ENCODE measurements at places on chromosomes 3 and 15. TPM values are rescaled to one million over a fixed set of nuclear protein-coding genes. Genes with fewer than 3 reads are reported as not detected.

The ITPKA gene
- not detected for total RNA-seq

DNA sequence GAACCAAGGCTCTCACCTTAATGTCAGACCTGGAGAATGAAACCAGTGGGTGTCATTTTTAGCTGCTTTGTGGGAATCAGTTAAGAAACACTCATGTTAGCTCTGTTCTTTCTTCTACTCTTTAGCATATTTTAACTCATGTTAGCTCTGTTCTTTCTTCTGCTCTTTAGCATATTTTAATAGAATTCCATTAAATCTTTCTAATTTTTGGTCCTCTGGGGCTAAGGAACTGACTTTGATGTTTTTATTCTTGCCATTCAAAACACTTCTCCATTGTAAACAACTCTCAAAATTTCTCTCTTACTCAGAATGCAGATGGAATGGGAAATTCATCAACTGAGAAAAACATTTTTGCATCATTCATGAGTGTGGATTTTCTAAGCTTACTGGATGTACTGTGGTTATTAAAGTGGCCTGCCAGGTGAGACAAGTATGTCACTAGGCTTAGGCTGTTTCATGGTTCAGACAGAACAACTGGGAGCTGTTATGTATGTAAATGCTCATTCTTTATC is 680.6 kb downstream of the ROBO2 start:
- H3K36me3 ChIP-seq = no peaks in the 10 kb centered on the region
- no peaks in the 10 kb centered on the region for H3K4me1 ChIP-seq
- H3K27ac ChIP-seq = no peak overlapping the region
- no peak for DNase-seq

The P3H2 gene
- total RNA-seq = 29.9 TPM

The SLCO2A1 gene
- total RNA-seq = 6.1 TPM

GRCh38 chr3:46670891-46671427 is 22.5 kb downstream of the ALS2CL start:
- no peak overlapping the region for H3K4me3 ChIP-seq
- H3K36me3 ChIP-seq = no peaks in the 10 kb centered on the region
- peaks cover 5% of the 10 kb centered on the region for H3K4me1 ChIP-seq

GRCh38 chr15:77519540-77519939 is 98.9 kb downstream of the HMG20A start:
- no peaks in the 10 kb centered on the region for H3K4me1 ChIP-seq
- peak; percentile 18 for DNase-seq
- no peaks in the 10 kb centered on the region for H3K27me3 ChIP-seq
- H3K4me3 ChIP-seq = no peak overlapping the region

The SLC24A5 gene
- total RNA-seq = 0.36 TPM

The IL20RB gene
- total RNA-seq = 0.54 TPM

The ERICH6 gene
- not detected for total RNA-seq

DNA sequence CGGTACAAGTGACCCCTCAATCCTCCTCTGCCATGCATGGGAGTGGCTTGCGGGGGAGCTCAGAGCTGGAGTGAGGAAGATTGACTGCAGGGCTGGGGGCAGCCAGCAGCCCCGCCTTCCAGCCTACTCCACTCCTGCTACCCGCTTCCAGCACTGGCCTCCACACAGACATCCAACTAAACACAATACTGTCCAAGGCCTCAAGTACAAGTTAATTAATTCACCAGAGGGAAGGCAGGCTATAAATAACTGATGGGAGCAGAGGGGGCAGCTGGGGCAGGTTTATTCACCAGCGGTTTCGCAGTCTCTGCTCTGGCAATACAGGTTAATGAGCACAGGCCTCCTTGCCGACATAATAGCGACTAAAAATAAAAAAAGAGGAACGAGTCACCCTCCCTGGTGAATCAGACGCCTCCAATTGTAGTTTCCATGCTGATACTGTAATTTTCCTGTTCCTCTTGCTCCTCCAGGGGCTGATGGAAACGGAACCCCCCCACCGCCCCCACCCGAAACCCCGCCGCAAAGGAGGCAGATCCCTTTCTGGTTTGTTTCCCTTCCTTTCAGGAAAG is 166.4 kb upstream of the TLE3 start:
- H3K4me1 ChIP-seq = no peaks in the 10 kb centered on the region
- peak overlapping the region; percentile 74 for H3K27ac ChIP-seq
- peak; percentile 84 for DNase-seq
- no peak overlapping the region for H3K4me3 ChIP-seq

GRCh38 chr3:114323546-114324254 is 29.9 kb downstream of the TIGIT start:
- no peak overlapping the region for H3K4me3 ChIP-seq
- H3K27me3 ChIP-seq = no peaks in the 10 kb centered on the region
- H3K27ac ChIP-seq = no peak overlapping the region
- no peaks in the 10 kb centered on the region for H3K4me1 ChIP-seq

The GOLGA8J gene
- total RNA-seq = not detected

The PRR20G gene
- not detected for total RNA-seq

DNA sequence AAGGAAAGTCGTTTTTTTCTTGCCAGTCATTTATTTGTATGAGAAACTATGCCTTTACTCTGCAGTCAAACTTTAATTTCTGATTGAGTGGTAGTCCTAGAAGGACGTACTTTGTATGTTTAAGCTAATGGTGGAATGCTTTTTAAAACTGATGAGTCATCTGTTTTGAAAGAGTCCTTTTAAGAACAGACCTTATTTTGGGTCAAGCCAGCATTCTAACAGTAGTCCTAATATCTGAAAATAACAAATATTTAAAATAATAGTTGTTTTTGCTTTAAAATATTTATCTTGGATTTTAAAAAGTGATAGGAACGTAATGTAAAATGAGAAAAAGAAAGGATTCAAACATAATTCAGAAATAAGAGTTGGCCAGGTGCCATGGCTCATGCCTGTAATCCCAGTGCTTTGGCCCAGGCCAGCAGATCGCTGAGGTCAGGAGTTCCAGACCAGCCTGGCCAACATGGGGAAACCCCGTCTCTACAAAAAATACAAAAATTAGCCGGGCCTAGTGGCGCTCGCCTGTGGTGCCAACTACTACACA is 1.3 kb upstream of the LRRC58 start:
- peaks cover 35% of the 10 kb centered on the region for H3K4me1 ChIP-seq
- no peak overlapping the region for H3K4me3 ChIP-seq
- DNase-seq = peak; percentile 67
- H3K36me3 ChIP-seq = no peaks in the 10 kb centered on the region
- H3K27ac ChIP-seq = peak overlapping the region; percentile 95
- no peaks in the 10 kb centered on the region for H3K27me3 ChIP-seq

The SNX22 gene
- total RNA-seq = 0.83 TPM

- peaks cover 47% of the 10 kb centered on the region for H3K36me3 ChIP-seq
- DNase-seq = no peak
- H3K4me3 ChIP-seq = no peak overlapping the region
Observed at GRCh38 chr15:80951941-80952340, 37.7 kb downstream of the MESD start.

GRCh38 chr3:30626443-30627180 is 20.2 kb downstream of the TGFBR2 start:
- no peak overlapping the region for H3K4me3 ChIP-seq
- H3K36me3 ChIP-seq = no peaks in the 10 kb centered on the region
- H3K4me1 ChIP-seq = peaks cover 85% of the 10 kb centered on the region
- H3K27me3 ChIP-seq = no peaks in the 10 kb centered on the region
- H3K27ac ChIP-seq = peak overlapping the region; percentile 41

The CDC25A gene
- not detected for total RNA-seq

The AGBL1 gene
- total RNA-seq = not detected

The PPP1R14D gene
- not detected for total RNA-seq

DNA sequence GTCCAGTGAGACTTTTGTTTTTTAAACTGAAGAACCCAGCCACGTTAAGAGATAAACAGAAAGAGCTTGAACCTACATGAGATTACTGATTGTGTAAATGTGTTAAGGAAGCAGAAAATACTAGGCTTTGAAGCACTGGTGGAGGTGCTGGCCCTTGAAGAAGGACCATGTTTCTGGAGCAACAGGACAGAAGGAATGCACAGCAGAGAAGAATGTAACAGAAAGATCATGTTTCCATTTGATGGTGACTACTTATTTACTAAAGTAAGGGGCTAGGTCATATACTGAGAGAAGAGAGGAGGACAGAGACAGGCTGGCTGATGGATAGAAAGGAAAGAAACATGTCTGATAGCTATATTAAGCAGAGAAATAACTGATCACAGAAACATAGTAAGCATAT is 88.8 kb downstream of the CLASP2 start:
- no peaks in the 10 kb centered on the region for H3K4me1 ChIP-seq
- H3K4me3 ChIP-seq = no peak overlapping the region
- no peaks in the 10 kb centered on the region for H3K36me3 ChIP-seq
- H3K27ac ChIP-seq = no peak overlapping the region
- no peaks in the 10 kb centered on the region for H3K27me3 ChIP-seq

DNA sequence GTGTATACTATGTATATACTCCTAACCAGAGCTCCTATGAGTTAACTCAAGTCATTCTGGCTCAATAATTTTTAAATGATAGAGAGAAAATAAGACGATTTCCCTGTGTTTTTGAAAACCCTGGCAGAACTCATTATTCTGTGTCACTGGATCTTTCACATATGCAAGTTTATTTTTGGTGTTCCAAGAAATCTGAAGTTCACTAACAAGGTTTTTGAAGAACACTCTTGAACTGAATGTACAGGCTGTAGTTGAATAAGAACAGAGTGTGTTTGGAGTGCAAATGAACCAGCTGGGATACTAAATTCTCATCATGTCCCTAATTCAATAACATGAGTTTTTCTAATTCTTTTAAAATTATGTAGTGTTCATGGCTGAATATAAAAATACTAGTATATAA is 466.9 kb upstream of the SUCLG2 start:
- H3K27me3 ChIP-seq = no peaks in the 10 kb centered on the region
- H3K4me1 ChIP-seq = no peaks in the 10 kb centered on the region
- no peak overlapping the region for H3K4me3 ChIP-seq
- DNase-seq = no peak

- H3K36me3 ChIP-seq = no peaks in the 10 kb centered on the region
- H3K27ac ChIP-seq = peak overlapping the region; percentile 39
- no peak overlapping the region for H3K4me3 ChIP-seq
- H3K4me1 ChIP-seq = peaks cover 33% of the 10 kb centered on the region
- DNase-seq = peak; percentile 70
Observed at GRCh38 chr3:186209810-186210752, 101.2 kb upstream of the ETV5 start.

- no peaks in the 10 kb centered on the region for H3K27me3 ChIP-seq
- H3K4me3 ChIP-seq = no peak overlapping the region
- H3K4me1 ChIP-seq = no peaks in the 10 kb centered on the region
- H3K27ac ChIP-seq = no peak overlapping the region
Observed at GRCh38 chr3:138898301-138898700, 48.6 kb downstream of the FOXL2 start.

DNA sequence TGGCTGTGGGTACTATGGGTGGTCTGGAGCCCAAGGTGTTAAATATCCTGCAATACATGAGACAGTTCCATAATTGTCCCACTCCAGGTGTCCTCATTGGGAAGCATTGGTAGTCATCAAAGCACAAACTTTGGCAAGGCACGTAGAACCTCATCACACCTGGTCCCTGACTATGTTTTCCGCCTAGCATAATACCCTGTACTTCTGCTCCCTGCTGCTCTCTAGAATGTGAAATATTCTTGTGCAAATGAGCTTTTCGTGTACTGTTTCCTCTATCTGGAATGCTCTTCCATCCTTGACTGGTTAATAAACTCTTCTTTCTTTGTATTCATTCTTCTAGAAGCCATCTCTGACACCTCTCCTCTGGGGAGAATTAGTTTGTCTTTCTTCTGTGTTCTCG is 103.2 kb downstream of the EBLN2 start:
- H3K36me3 ChIP-seq = no peaks in the 10 kb centered on the region
- no peaks in the 10 kb centered on the region for H3K27me3 ChIP-seq
- no peaks in the 10 kb centered on the region for H3K4me1 ChIP-seq
- H3K27ac ChIP-seq = no peak overlapping the region
- DNase-seq = no peak
- H3K4me3 ChIP-seq = no peak overlapping the region

GRCh38 chr15:81310480-81310879 is 13.5 kb downstream of the STARD5 start:
- peak overlapping the region; percentile 76 for H3K27ac ChIP-seq
- H3K27me3 ChIP-seq = no peaks in the 10 kb centered on the region
- peaks cover 27% of the 10 kb centered on the region for H3K4me1 ChIP-seq
- DNase-seq = no peak
- no peak overlapping the region for H3K4me3 ChIP-seq
- no peaks in the 10 kb centered on the region for H3K36me3 ChIP-seq

The TMEM207 gene
- total RNA-seq = not detected

GRCh38 chr3:58965865-58966264 is 84.0 kb downstream of the CFAP20DC start:
- no peak overlapping the region for H3K27ac ChIP-seq
- H3K4me1 ChIP-seq = no peaks in the 10 kb centered on the region
- DNase-seq = no peak
- H3K4me3 ChIP-seq = no peak overlapping the region
- H3K36me3 ChIP-seq = no peaks in the 10 kb centered on the region

The CACNA1D gene
- total RNA-seq = 4.8 TPM

- no peak overlapping the region for H3K27ac ChIP-seq
- H3K27me3 ChIP-seq = no peaks in the 10 kb centered on the region
- no peaks in the 10 kb centered on the region for H3K4me1 ChIP-seq
- no peaks in the 10 kb centered on the region for H3K36me3 ChIP-seq
- no peak overlapping the region for H3K4me3 ChIP-seq
- DNase-seq = no peak
Observed at GRCh38 chr3:72560846-72561675, 287.2 kb downstream of the SHQ1 start.

The FETUB gene
- not detected for total RNA-seq

DNA sequence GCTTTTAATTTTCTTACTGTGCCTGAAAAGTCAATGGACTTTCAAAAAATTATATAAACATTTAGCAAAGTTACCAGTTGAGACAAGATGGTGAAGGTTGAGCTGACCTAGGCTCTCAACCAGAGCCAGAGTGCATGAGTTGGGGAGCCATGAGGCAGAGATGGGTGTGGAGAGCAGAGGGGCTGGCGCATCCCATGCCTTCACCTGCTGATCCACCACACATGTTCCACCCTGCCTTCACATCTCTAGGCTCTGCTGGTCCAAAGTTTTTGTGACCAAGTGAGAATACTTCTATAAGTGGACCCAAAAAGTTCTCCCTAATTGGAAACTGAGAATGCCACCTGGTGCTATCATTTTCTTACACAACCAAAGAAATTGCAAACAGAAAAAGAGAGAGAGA is 47.3 kb downstream of the CCR3 start:
- H3K36me3 ChIP-seq = no peaks in the 10 kb centered on the region
- no peaks in the 10 kb centered on the region for H3K4me1 ChIP-seq
- H3K27me3 ChIP-seq = no peaks in the 10 kb centered on the region
- no peak for DNase-seq
- no peak overlapping the region for H3K4me3 ChIP-seq

- DNase-seq = no peak
- no peaks in the 10 kb centered on the region for H3K27me3 ChIP-seq
- H3K4me1 ChIP-seq = no peaks in the 10 kb centered on the region
- H3K4me3 ChIP-seq = no peak overlapping the region
Observed at GRCh38 chr3:122586098-122586497, 8.6 kb downstream of the PARP15 start.

- H3K4me3 ChIP-seq = no peak overlapping the region
- DNase-seq = peak; percentile 40
- H3K27me3 ChIP-seq = no peaks in the 10 kb centered on the region
- no peaks in the 10 kb centered on the region for H3K36me3 ChIP-seq
- no peak overlapping the region for H3K27ac ChIP-seq
Observed at GRCh38 chr15:75227663-75228280, 26.1 kb downstream of the C15orf39 start.
